ENCODE measurements at places on chromosomes 4 and X. TPM values are rescaled to one million over a fixed set of nuclear protein-coding genes. Genes with fewer than 3 reads are reported as not detected.

Gene CTBP1
- total RNA-seq: 243 TPM

Gene TLL1
- not detected for total RNA-seq

Gene PABPC1L2B
- not detected for total RNA-seq

Gene EIF2S3
- total RNA-seq: 503 TPM

Gene CCSER1
- 0.77 TPM for total RNA-seq

Gene COX7B
- total RNA-seq: 500 TPM

Gene TBC1D8B
- 1.6 TPM for total RNA-seq

Gene MXRA5
- 0.50 TPM for total RNA-seq

Gene VEGFD
- 0.46 TPM for total RNA-seq

DNA sequence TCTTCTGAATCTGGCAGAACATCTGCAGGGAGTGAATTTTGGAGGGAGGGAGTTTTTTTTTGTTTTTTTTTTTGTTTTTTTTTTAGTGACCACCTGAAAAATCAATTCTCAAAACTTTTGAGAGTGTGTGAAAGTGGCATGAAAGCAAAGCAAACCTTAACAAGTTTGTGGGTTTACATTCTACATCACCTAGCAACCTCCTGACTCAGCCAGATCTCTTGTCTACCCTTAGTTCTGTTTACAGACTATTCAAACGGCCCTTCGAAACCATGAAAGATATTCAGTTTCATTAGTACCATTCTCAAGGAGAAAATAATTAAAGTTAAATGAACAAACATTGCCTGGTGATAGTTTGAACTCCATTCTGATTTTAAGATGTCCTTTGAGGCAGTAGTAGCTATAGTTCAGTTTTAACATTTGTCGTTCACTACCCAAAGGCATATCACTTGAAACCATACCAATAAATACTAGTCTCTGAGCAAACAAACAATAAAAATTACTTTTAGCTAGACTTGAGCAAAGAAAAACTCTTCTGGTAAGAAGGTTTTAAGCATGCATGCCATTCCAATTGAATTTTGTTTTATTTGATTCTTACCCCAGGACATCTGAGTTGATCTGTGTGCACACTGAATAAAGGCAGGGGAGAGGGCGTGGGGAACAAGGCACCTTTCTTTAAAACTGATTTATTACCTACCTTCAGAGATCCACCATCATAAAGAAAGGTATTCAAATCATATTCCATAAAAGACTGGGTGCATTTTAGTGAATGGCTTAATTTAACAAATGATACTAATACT, 137.7 kb downstream of the ARX start:
- no peak for DNase-seq

DNA sequence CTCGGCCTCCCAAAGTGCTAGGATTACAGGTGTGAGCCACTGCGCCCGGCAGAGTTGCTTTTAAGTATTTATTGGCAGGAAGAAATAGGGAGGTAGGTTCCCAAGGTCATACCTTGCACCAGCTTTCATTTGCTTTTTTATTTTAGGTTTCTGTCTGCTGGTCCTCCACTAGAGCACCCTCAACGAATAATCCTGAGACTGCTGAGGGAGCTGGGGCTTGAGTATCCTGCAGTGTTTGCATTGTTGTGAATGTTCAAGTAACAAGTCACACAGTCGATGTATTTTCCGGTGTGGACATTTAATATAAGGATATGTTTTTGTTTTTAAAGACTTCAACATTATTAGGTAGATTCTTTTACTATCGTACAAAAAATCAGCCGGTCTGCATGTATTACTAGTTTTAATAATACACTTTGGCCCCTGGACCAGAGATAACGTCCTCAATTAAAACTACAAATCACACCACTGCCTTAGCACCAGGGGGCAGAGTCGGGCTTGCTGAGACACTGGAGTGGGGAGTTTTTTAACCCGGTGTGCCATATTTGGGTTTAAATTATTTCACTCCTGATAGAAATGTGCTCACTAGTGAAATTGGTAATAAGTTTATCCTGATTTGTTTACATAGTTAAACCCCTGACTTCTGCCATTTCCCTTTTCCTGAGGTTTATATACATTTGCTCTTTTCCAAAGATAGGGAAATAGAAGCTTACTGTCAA, 11.6 kb downstream of the SMIM20 start:
- DNase-seq: peak; percentile 65

GRCh38 chrX:106875151-106875550, 28.0 kb downstream of the RIPPLY1 start:
- DNase-seq: no peak

- no peak for DNase-seq
Measured at GRCh38 chrX:148885203-148885602, 384.8 kb downstream of the AFF2 start.

DNA sequence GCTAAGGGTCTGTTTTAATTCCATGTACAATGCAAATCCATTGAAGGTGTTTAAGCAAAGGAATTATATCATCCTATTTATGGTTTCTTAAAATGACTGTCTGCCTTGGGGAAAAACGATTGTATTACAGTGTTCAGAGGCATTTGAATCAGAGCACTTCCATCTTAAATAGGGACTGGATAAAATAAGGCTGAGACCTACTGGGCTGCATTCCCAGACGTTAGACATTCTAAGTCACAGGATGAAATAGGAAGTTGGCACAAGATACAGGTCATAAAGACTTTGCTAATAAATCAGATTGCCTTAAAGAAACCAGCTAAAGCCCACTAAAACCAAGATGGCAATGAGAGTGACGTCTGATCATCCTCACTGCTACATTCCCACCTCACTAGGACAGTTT, 1167.2 kb upstream of the PABPC4L start:
- no peak for DNase-seq

DNA sequence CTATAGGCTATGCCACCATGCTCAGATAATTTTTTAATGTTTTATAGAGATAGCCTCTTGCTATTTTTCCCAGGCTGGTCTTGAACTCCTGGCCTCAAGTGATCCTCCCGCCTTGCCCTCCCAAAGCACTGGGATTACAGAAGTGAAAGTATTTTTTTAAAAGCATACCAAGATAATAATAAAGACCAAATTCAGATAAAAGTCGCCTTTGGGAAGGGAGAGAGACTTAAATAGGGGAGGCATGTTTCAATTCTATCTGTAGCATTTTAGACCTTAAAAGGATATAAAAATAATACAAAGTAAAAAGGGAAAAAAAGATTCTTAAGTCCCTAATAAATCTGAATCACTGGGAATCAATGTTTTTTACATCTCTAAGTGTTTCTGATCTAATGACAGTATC, 108.9 kb downstream of the AFAP1 start:
- no peak for DNase-seq

- no peak for DNase-seq
Measured at GRCh38 chrX:98405376-98405775, 1521.7 kb downstream of the RPA4 start.

GRCh38 chrX:22389556-22390179, 117.0 kb downstream of the CBLL2 start:
- DNase-seq: no peak

- peak; percentile 46 for DNase-seq
Measured at GRCh38 chrX:36867143-36867542, 141.0 kb upstream of the FAM47C start.

- DNase-seq: no peak
Measured at GRCh38 chr4:88137112-88137511, 21.3 kb downstream of the ABCG2 start.

DNA sequence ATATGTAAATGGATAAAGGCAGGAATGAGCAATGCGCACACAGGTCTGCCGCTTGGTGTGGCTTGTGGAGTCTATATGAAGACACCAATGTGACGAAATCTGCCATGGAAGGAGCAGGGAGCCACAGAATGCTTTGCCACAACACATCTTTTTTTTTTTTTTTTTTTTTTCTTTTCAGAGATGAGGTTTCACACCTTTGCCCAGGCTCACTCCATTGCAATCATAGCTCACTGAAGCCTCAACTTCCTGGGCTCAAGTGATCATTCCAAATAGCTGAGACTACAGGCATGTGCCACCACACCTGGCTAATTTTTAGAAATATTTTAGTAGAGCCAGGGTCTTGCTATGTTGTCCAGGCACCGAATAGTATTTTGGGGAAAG, 17.4 kb upstream of the SLC34A2 start:
- DNase-seq: no peak

DNA sequence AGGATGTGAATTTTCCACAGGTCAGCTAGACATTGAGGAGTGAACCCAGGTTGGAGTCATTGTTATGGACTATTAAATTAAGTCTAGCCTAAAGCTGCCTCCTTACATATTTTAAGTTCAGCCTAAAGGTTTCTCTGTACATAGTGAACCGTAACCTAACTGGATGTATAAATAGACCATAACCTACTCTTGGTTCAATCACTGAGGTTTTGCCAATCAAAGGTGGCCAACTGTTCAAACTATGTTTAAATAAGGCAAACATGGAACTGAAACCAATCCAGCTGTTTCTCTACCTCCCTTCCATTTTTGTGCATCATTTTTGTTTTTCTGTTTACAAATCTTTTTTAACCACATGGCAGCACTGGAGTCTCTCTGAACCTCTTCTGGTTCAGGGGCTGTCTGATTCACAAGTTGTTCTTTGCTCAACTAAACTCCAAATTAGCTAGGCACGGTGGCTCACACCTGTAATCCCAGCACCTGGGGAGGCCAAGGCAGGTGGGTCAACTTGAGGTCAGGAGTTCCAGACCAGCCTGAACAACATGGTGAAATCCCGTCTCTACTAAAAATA, 43.9 kb upstream of the SFRP2 start:
- DNase-seq: no peak

DNA sequence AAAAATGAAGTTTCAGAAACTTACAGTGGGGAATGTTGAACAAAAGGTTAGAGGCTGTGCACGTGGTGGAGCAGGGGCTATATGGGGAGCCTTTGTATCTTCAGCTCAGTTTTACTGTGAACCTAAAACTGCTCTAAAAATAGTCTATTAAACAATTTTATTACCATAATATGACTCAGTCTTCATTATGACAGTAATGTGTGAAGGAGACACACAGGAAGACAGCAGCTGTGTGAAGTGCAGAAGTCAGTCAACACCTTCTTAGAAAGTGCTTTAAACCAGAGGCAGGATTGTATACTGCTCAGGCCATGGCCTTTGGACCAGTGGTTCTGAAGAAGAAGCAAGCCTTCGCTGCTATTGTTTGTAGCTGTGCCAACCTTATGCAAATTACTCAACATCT, 89.7 kb downstream of the ARHGAP10 start:
- DNase-seq: no peak

DNA sequence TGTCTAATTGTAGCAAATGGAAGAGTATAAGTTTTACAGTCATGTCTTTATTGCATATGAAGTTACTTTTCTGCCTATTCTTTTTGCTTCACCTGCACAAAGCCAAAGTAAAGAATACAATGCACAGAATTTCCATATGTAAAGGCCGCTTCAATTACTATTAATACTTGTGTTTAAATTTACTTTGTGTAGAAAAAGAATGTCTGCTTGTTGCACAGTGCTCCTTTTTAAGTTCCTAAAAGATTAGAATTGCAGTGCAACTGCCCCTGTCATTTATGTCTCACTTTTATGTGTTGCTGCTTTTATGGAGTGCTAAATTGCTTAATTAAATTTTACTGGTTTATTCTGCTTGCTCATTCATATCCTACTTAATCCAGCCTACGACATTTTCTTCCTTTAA, 830.5 kb downstream of the PDHA2 start:
- no peak for DNase-seq

- peak; percentile 4 for DNase-seq
Measured at GRCh38 chrX:43500996-43501694, 155.0 kb upstream of the MAOA start.

DNA sequence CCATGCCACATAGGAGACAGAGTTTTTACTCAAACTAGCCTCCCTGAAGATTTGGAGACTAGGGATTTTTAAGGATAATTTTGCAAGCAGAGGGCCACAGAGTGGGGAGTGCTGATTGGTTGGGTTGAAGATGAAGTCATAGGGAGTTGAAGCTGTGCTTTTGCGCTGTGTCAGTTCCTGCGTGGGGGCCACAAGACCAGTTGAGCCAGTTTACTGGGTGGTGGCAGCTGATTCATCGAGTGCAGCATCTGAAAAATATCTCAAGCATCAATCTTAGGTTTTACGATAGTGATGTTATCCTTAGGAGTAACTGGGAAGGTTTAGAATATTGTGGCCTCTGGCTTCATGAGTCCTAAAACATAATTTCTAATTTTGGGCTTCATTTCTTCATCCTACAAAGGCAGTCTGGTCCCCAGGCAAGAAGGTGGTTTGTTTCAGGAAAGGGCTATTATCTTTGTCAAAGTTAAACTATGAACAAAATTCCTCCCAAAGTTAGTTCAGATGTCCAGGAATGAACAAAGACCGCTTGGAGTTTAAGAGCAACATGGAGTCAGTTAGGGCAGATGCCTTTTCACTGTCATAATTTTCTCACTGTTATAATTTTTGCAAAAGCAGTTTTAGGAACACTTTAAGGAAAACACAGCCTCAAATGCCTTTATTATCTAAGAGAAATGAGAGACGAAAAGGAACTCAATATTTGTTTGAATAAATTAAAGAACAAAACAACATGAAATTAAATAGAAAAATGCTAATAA, 960.8 kb upstream of the PRKX start:
- no peak for DNase-seq

- DNase-seq: peak; percentile 78
Measured at GRCh38 chr4:40629401-40630334, at the start of gene RBM47. TSS of gene RBM47 (minus strand) at chr4:40629864. CDS start at chr4:40438893, 190,971 bp downstream.

DNA sequence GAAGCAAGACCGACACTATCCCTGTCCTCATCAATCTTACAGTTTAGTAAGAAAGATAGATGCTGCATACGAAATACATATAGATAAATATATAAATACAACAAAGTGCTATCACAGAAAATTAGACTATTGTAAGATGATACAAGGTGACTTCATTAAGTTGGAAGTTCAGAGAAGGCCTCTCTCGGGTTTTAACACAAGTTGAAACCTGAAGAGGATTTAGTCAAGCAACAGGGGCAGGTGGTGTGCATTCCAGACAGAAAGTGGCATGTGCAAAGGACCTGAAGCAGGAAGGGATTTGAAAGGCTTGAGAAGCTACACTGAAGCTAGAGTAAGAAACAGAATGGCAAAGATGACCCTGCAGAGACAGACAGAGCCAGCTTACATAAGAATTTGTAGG, 36.5 kb downstream of the USP46 start:
- no peak for DNase-seq

- DNase-seq: peak; percentile 61
Measured at GRCh38 chrX:46882266-46882665, 30.0 kb upstream of the JADE3 start.

DNA sequence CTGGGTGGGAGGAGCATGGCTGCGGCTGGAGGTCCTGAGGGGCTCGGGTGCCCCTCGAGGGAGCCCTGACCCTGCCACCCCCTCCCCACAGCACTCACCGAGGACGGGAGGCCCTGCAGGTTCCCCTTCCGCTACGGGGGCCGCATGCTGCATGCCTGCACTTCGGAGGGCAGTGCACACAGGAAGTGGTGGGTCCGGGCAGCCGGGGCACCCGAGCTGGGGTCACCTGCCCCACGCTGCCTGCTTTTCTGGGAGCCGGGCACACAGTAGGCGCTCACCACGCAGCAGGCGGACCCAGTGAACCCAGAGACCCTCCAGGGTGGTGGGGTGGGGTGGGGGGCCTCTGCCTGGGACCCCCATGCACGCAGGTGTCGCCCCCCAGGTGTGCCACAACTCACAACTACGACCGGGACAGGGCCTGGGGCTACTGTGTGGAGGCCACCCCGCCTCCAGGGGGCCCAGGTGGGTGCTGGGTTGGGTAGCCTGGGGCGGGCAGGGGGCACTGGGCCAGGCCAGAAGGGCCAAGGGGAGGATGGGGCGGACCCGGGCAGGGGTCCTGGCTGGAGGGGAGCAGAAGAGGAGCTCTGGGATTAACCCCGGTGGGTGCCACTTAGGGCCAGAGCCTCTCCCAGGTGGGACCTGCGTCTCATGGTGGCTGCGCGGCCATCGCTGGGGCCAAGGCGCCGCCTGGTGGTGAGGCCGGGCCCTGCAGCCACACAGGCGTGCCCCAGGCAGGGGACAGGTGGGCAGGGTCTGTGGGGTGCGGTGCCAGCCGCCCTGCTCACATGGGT, 1.4 kb downstream of the HGFAC start:
- DNase-seq: peak; percentile 74
